ENCODE measurements at places on chromosomes 16 and 17.

DNA sequence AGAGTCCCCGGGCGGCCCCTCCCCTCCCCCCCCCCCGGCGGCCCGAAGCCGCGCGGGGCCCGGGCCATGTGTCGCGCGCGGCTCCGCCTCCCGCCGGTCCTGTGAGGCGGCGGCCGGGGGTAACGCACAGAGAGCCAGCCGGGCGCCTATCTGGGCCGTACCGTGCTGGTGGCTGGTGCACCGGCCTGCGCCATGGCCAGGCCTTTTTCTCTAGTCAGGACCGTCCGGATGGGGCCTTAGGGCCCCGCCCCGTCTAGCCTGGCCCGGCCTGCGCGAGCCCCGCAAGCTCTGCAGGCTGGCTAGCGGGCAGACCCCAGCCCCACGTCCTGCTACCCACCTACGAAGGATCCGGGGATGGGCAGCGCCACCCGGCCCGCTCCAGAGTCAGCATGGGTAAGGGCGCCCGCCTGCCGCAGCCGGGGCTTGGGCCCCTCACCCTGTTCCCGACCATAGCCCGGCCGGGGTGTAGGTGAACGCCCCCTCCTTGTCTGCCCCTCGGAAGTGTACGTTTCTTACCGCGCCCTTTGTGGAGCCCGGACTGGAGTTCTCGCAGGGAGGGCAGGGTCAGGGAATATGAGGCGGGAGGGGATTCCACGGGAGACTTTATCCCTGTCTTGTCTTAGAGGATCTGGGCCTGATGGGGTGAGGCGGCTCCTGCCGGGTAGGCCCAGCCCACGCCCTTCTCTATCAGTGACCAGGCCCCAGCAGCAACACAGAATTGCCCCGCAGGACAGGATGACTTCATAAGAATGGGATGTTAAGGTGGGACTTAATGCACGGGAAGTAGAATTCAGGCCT is at the start of gene CENPT:
Gene CENPT (minus strand): TSS at position 630 of the 798 bp plus-strand sequence. CDS start 13,834 bp downstream, outside the sequence.
- DNase-seq: no peak

- no peak for DNase-seq
Observed at GRCh38 chr16:15587152-15587825, 55.7 kb downstream of the MARF1 start.

DNA sequence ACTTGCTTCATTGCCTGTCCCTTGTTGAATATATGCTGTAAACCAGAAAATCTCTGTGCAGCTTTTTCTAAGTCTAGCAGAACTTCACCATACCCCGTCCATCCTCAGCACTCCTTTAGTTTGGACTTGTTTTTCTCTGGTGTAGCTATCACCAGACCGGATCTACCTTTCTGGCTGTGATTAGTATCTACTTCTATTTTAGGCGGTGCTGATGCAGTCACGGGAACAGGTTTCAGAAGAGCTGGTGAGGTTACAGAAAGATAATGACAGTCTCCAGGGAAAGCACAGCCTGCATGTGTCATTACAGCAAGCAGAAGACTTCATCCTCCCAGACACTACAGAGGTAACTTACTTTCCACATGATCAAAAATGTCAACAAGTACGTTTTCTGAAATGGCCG is 46.4 kb downstream of the NUP88 start:
- DNase-seq: no peak

DNA sequence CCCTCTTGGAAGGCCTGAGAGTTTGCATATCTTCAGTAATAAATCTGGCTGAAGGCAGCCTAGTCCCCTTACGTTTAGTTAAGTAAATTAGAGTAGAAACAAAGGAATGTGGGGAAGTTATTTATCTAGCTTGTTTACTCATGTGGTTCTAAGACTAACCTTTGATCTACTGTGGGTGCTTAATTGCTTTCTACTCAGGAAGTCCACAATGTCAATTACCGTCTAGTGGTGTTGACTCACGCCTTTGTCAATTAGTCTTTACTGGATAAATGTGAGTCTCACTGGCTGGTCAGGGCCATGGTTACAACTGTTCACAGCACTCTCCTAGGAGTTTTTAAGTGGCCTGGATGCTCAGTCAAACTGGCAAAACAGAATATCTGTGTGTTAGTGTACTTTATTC is 2338.4 kb downstream of the TP53TG3F start:
- DNase-seq: no peak
